ENCODE measurements at places on chromosomes 6 and 20.

DNA sequence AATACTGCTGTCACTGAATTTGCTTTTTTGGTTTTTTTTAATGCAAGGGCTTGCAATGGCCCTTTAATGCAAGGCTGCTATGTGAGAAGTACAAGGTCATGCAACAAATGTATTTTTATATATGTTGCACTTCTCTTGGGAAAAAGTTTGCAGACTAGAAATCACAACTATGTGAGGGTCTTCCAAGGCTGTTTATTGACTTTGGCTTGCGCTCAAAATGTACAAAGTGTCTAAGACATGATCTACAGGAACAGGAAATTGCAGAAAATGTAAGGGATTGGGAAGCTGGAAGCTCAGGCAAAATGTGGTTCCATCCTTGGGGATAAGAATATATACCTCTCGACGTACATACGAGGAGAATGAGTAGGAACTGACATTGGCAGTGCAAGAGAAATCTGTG, 92.2 kb upstream of the F13A1 start:
- no peak for DNase-seq

GRCh38 chr20:7879883-7880282, 60.4 kb downstream of the HAO1 start:
- DNase-seq, result no peak

DNA sequence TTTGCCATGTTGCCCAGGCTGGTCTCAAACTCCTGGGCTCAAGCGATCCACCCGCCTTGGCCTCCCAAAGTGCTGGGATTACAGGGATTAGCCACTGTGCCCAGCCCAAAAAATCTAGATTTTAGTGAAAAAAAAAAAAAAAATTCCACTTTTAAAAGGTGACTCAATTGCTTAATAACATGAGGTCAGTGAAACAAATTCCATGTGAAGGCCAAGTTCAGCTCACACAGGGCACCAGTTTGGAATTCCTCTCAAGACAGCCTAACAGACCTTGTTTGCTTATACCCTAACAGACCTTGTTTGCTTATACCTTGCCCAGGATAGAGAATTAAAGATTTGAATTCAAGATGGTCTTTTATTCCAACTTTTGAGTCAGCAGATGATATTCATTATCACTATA, 5.1 kb downstream of the RRBP1 start:
- DNase-seq, result no peak

GRCh38 chr6:100175814-100176310, 181.8 kb upstream of the MCHR2 start:
- no peak for DNase-seq

DNA sequence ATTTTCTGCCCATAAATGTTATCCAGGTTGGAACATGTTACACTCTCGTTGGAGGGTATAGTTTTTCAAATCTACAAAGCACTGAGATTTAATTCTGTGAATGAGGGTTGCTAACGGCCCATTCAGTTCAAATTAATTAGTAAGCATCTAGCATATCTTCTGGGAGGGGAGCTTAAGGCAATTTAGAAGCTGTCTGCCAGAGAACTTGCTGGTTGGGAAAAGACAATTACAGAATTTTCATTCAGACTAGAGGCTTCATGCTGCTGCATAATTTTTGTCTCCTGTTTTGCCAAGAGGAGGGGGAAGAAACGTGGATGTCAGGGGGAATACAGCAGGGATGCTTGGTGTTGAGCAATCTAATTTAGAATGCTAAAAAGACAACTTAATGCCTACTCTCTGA, 268.3 kb upstream of the FAM83B start:
- no peak for DNase-seq

DNA sequence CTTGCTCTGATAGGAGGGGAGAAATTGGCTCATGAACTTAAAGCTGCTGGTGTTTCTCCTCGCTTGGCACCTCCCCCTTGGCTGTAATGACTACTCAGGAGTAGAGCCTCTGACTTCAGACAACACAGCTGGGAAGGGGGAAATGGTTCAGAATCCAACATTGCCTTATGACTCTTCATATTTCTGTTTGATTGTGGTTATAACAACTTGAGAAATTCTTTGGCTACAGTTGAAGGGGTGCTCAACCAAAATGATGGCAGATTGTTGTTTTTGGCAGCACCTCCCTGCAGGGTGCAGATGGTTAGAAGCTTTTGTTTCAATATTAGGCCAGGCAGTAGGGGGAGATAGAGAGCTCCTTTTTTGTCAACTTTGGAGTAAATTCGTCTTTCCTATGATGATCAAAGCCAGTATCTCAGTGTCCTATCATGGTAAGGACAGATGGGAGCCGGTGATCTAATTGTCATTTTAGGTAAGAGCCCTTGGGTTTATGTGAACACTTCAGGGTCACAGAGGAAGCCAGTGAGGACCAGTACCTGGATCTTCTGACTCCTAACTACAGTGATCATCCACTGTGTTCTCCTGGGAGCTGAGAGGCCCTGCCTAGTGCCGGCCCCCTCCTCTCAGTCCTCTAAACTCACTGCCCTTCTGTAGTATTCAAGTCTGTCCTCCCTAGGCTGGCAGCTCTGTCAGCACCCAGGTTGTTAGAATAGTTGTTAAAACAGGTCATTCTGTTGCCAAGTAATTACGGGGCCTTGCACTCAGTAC, 39.9 kb downstream of the RPRD1B start:
- DNase-seq, result no peak

GRCh38 chr6:31680226-31681134, at the start of gene LY6G5C:
TSS of gene LY6G5C (minus strand) at chr6:31681067. CDS start at chr6:31680373, 694 bp downstream.
- DNase-seq, result peak; percentile 64

DNA sequence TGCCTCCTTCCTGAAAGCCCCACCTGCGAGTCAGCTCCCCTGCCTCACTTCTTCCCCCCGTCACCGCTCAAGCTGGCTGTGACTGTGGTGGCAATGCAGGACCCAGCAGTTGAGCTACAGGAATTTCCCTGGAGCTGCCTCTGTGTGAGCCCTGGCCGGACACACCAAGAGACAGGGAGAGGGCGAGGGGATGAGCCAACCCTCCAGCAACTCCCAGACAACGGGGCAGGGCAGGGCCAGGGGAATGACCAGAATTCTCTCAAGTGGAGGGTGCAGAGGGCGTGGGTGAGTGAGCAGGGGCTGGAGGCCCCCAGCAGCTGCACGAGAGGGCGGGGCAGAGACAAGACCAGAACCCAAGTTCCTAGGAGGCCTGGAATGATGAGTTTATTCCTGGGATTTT, 4.9 kb upstream of the ARFGAP1 start:
- DNase-seq, result no peak

DNA sequence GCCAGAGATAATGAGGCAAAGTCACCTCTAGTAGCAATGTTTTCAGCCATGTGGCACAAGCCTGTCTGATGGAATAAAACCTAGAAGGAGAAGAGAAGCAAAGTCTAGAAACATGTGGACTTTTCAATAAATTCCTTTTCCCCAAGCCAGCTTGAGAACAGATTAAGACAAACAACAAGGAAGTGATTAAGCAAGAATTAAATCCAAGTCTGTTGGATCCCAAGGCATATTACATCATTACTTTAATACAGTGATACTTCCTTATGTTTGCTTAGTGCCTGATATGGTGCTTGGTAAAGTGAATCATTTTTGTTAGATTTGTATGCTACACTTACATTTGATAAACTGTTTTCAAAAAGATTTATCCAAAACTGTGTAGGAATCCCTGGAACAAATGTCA, 260.3 kb upstream of the FAM83B start:
- DNase-seq, result no peak

DNA sequence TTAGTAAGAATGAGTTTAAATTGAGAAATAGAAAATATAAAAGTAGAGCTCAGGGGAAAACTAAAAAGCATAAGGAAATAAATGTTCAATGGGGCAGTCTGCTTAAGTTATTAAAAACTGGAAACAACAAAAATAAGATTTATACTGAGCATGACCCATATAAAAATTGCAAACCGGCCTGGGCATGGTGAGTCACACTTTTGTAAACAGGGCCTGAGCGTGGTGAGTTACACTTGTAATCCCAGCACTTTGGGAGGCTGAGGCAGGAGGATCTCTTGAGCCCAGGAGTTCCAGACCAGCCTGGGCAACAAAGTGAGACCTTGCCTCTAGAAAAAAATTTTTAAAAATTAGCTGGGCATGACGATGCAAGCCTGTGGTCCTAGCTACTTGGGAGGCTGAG, 74.6 kb downstream of the TMEM244 start:
- DNase-seq, result no peak

DNA sequence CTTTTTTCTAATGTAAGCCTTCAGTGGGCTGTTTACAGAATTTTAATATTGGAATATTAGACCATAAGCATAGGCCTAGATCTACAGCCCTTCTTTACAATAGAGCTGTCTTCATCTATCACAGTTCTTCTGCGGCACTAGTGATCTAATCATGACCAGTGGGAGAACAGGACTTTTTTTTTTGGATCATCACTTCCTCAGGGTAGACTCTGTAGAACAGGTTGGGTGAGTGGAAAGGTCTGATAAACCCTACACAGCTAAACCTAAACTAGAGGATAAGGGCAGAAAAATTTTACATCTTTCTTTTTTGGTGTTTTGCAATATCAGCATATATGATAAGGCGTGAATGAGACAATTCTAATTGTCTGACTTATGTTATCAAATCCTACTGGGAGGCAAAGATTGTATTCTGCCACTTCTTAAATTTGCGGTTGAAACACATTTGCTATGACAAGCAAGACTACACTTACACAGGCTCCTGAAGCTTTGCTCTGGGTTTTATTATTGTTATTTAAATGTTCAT, 52.2 kb downstream of the GOPC start:
- no peak for DNase-seq

- no peak for DNase-seq
These were observed 93.6 kb upstream of the UST start for GRCh38 chr6:148653138-148653776.

DNA sequence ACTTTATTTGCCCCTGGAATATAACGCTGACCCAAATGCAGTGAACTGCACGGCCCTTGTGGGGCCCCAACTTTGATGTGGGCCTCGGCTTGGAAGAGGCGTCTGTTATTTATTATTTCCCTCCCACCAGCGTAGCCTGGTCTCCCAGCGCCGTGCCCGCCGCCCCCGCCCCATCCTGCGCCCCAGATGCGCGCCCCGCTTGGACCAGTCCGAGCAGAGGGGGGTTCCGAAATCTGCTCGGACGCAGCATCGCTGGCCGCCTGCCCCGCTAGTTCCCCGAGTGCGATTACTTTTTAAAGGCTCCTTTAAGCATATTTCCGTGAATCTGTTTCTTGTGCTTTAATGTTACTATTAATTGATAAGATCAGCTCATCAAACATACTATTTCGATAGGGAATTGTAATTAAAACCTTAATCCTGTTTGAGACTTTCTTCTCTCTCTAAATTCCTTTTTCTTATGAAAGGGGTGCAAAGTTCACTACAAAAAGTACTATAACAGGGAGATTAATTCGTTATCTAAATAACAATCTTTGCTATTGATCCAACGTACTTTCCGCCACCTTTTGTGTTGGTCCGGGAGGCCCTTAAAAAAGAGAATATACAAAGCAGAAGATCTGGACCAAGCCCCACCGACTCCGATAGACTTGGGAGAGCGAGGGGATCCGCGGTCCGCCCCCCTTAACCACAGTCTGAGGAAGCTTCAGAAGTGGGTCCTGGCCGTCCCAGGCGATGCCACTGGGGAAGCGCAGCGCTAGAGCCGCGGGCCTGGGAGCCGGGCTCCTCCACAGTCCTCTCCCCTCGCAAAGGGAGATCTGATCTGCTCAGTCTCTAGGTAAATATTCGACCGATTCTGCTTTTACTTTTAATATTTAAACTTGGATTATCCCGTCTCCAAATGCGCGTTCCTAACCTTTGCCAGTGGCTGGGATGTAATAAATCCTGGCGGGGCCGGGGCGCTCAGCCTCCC, 10.2 kb downstream of the POU3F2 start:
- DNase-seq, result no peak

GRCh38 chr20:61673152-61673847, 392.4 kb downstream of the TAF4 start:
- DNase-seq, result no peak

DNA sequence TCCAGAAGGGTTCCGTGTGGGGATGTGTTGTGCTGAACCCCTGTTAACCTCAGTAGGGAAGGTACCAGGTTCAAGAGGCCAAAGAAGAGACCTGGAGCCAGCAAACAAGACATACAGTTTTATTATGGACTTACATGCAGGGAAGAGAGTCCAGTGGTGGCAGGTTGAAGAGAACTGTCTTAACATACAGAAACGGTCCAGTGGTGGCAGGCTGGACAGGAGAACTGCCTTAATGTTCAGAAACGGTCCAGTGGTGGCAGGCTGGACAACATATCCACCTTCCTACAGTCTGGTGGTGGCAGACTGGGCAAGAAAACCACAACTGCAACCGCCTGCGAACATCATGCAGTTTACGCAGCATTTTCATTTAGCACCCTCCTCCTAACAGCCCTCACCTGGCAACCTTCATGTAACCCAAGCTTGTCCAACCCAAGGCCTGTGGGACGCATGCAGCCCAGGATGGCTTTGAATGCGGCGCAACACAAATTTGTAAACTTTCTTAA, 75.9 kb downstream of the PHACTR3 start:
- DNase-seq, result no peak

GRCh38 chr20:60269573-60270162, 311.4 kb downstream of the CDH26 start:
- DNase-seq, result no peak

DNA sequence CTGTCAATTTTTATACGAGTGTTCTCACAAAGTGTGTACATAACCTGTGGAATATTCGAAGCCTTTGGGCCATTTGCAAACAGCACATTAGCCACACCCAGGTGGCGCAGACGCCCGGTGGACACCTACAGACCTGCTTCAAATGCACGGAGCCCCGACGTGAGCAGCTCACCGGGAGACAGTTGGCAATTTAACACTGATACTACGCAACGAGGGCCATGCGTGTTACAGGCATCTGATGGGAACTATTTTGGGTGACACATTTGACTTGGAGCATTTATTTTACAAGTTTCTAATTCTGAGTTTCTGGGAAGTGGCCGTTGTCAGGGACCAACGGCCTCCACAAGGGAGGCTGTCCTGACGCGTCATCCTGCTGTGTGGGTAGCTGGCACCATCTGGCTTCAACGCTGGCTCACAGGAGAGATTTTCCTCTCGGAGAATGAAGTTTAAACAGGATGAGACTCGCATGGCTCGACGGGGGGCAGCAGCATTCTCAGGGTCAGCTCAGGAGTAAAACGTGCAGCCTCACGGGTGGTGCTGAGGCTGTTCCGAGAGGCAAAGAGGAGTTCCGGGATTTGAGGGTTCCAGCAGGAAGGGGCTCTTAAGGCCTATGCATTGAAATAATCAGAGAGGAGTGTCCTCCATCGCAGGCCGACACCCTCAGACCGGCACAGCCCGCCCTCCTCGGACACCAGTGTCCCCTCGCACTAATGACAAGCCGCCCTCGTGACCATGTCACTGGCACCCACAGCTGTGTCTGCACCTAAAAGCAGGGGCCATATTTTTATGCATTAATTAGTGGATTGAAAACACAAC, 207.4 kb downstream of the DLL1 start:
- DNase-seq, result no peak

- DNase-seq, result no peak
These were observed 976.8 kb downstream of the TBC1D32 start for GRCh38 chr6:120357447-120357846.

DNA sequence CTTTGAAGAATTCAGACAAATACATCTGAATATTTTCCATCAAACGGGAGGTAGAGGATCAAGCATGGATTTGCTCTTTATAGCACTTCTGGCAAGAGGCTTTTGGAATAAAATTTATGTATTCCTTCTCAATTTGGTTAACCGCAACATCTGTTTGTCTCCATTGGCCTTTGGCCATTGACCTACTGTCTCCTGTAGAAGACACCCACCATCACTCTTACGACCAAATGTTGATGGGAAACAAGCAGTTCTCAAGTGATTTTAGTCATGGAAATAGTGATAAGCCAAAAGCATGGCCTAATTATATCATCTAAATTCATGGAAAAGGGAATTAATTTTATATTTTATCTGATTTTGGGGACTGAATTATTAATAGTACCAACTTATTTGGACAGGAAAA, 591.9 kb downstream of the CD109 start:
- no peak for DNase-seq

GRCh38 chr6:25042036-25042521, 106.3 kb upstream of the RIPOR2 start:
- peak; percentile 46 for DNase-seq
